ENCODE measurements at places on chromosomes 16 and 17.

DNA sequence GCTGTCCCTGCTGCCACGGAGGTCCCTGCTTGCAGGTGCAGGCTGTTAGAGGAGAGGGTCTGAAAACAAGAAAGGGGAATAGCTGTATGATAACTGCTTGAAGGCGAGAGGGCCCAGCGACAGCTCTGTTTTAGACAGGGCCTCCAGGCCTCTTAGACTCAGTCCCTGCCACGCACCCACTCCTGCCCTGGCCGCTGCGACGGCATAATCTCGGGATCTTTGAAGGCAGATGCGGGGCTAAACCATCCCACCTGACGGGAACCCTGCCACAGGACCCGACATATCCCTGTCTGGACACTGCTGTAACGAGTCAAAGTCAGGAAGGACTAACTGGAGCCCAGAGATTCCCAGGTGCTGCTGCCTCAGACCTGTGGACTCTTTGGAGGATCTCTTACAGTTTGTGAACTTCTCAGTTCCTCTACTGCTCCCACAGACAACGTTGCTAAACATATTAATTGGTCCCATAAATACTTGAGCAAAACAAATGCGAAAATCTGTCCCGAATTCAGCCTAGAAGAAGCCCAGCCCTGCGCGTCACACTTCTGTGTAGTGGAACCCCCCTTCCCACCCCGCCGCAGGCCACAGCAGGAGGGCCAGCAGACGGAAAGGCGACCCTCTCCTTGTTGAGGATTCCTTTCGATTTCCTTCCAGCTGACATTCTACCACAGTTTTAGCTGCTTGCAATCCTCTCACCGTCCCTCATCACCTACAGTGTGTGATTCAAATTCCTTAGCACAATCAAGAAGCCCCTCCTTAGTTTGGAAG, 998 bp upstream of the TMEM11 start:
- DNase-seq, result no peak

DNA sequence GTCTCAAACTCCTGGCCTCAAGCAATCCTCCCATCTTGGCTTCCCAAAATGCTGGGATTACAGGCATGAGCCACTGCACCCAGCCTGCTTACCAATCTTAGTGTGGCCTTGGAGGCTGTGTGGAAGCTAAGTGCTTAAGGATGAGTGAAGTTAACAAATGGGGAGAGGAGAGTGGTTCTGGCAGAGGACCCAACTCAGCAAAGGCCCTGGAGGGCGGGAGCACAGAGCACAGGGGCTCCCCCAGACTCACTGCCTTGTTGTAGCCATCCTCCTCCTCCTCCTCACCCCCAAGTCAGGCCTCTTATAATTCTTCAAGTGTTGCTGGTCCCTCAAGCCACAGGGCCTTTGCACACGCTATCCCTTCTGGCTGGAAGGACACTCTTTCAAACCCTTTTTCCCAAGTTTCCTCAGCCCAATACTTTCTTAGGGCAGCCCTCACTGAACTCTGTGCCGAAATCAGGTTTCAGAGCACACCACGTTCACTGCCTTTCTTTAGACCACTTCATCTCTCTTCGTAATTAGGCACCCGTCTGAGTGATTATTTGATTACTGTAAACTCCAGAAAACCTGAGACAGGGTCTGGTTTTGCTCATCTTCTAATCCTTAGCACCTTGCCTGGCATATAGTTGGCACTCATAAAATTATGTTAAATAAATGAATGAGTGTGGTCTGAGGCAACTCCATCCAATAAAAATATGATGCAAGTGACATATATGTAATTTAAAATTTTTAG, 23.4 kb downstream of the NGFR start:
- DNase-seq, result peak; percentile 86

DNA sequence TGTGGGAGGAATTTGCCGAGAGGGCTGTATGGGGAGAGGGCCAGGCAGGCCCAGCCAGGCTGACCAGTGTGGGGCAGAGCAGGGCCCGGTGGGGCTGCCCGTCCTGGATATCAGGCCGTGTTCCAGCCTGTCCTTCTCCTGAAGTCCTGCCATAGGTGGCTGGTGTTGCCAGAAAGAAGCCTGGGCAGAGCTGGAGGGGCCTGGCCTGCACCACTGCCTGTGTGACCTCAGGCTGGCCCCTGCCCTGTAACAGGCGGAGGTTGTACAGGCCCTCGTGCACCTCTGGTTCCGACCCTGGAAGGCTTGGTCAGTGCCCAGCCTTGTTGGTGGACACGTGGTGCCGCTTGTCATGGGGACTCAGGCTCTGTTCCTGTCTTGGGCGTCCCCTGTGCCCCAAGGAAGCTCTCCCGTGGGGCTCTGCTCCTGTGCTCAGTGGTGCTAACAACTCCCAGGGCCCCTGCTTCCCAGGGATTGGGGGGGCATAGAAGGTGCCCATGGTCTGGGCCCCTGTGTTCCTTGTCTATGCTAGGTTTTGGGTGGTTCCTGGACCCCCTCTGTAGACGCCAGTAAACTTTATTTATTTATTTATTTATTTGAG, 33.3 kb downstream of the ADCY7 start:
- DNase-seq, result no peak

- no peak for DNase-seq
Observed at GRCh38 chr16:82185012-82185411, 15.0 kb upstream of the MPHOSPH6 start.

DNA sequence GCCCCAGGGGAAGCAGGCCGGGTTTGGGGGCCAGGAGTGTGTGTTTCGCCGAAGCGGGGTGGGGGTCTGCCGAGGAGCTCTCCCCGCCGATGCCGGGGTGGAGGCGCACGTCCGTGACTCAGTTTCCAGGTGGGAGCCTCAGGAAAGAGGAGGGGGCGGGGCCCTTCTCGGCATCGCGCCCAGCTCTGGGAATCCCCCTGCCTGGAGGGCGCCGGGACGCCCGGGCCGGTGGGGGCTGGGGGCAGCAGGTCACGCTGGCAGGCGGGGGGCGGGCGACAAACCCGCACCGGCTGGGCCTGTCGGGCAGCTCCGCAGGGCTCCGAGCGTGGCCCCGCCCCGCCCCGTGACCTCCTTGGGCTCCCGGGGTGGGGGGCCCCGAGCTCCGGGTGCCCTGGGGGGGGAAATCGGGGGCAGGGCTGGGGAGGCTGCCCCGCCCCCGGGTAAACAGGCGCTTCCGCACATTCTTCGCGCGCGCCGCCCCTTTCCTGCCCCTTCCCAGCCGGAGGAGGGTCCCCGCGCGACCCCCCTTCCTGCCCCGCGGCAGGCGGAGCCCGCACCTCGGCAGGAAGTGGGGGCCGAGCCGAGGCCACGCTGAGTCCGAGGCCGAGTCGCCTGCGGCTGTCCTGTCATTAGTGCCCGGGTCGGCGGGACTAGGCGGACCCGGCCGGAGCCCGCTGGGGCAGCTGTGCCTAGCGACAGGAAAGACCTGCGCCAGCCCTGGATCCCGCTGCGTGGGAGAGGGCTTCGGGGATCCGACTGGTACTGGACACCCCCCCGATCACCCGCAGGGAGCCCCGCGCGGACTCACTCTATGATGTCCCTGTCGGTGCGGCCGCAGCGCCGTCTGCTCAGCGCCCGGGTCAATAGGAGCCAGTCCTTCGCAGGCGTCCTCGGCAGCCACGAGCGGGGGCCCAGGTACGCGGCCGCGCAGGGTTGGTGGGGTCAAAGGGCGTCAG, 9.3 kb downstream of the RIPOR1 start:
- no peak for DNase-seq

DNA sequence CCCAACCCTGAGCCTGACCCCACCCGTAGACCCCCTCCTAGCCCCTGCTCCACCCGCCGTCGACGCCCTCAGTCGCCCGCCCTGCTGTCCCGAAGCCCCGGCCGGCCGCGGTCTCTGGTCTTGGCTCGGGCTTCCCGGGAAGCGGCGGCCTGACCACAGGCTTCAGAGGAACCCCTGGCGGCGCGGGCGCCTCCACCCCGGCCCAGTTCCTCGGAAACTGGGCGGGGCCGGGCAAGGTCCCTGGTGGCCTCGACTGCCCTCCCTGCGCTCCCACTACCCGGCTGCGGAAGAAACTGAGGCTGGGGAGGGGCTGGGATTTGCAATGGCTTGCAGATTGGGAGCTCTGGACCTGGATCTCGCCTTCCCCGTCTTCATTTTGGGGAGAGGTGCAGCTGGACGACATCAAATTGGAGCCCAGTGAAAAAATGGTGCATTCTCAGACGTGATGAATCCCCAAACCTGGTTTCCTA, 692 bp upstream of the SOCS1 start:
- DNase-seq, result no peak
